A673 (cell line): ENCODE measurements at places on chromosomes 3 and 15. TPM values are rescaled to one million over a fixed set of nuclear protein-coding genes. Genes with fewer than 3 reads are reported as not detected.

Gene EIF4E3
- total RNA-seq = 3.1 and 4.6 TPM in 2 replicates

Gene CCNB2
- total RNA-seq = 123 and 129 TPM in 2 replicates

Gene C2CD4A
- total RNA-seq = 0.22 and 0.34 TPM in 2 replicates

Gene MKRN3
- total RNA-seq = not detected in 2 replicates

Gene ADCY5
- total RNA-seq = 0.21 and 0.22 TPM in 2 replicates

Gene ARRDC4
- 2.1 and 3.6 TPM in 2 replicates for total RNA-seq

Gene DNASE1L3
- total RNA-seq = not detected in 2 replicates

Gene SRP14
- 272 and 274 TPM in 2 replicates for total RNA-seq

Gene DUOX1
- 1.4 and 1.7 TPM in 2 replicates for total RNA-seq

Gene SPINK8
- total RNA-seq = not detected in 2 replicates

Gene LEKR1
- 0.76 and 0.90 TPM in 2 replicates for total RNA-seq

Gene ATP11B
- total RNA-seq = 68.7 and 70.1 TPM in 2 replicates

Gene FRMD5
- total RNA-seq = 2.6 and 3.3 TPM in 2 replicates

Gene METTL6
- total RNA-seq = 24.4 and 25.7 TPM in 2 replicates

Gene ABI3BP
- total RNA-seq = 4.3 and 5.2 TPM in 2 replicates

Gene CCR3
- not detected in 2 replicates for total RNA-seq

Gene GABPB1
- 35.3 and 40.0 TPM in 2 replicates for total RNA-seq

Gene GP5
- total RNA-seq = 0.09 and 0.11 TPM in 2 replicates

Gene GOLGA8H
- total RNA-seq = 0.33 TPM in 1 of 2 replicates, not detected in the other

Gene EHD4
- total RNA-seq = 27.3 and 29.4 TPM in 2 replicates

Gene SPTBN5
- 2.4 and 3.2 TPM in 2 replicates for total RNA-seq

Gene IL20RB
- total RNA-seq = 4.0 and 4.2 TPM in 2 replicates

Gene TOPAZ1
- not detected in 2 replicates for total RNA-seq

Gene BNIP2
- total RNA-seq = 58.1 and 59.3 TPM in 2 replicates
